Jurkat, Clone E6-1 (cell line): ENCODE measurements at places on chromosomes 12 and 14.

DNA sequence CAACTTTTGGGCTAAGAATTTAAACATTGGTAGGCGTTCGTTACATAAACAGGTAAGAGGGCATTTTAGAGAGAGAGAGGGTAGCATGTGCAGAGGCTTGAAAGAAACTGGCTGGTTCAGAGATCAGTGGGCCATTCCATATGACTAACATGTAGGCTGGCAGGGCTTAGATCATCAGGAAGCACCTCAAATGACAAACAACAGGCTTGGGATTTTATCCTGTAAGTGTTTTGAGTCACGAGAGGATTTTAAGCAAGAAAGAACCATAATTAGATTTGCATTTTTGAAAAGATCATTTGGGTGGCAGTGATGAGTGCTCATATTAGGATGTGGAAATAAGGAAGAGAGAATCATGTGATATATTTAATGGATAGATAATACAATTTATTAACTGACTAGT is 8.7 kb upstream of the PLEKHA5 start:
- DNase-seq, result no peak

DNA sequence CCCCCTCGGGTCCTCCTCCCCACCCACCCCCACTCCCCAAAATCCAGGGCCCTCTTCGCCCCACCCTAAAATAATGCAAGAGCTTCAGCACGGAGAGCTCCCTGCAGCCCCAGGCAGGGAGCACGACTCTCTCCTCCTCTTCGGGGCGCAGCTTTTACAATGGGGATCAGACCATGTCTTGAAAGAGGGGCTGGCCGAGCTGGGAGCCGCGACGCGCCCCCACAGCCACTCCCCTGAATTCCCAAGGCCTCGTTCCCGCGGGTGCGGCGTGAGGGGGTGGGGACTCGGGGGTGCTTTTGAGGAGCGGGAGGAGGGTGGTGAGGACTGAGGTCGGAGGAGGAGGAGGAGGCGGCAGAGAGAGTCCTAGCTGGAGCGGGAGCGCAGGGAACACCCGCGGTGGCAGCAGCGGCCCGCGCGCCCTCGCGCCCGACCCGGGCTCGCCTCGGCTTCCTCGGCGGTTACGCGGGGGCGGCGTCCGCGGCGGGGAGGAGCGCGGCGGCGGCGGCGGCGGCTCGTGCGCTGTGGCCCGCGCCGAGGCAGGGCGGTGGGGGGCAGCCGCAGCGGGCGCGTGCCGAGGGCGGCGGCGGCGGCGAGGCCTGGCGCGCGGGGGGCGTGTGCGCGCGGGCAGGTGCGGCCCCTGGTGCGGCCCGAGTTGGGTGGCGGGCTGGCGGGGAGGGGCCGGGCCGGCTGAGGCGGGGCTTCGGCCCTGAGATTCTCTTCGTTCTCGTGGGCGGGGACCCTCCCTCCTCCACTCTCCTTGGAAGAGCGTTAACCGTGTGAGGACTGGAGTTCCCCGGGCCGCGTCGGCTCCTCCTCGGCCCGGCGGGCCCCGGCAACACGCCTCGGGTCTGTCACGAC is at the start of gene ANKS1B:
Gene ANKS1B, minus strand, starts transcription at position 666 of the 858 bp plus-strand sequence. CDS start 699 bp downstream, outside the sequence.
- no peak for DNase-seq

- DNase-seq, result no peak
Observed at GRCh38 chr14:97306133-97306759, 509.1 kb downstream of the VRK1 start.

- DNase-seq, result no peak
Observed at GRCh38 chr12:123441523-123442164, 5.2 kb upstream of the RILPL2 start.

DNA sequence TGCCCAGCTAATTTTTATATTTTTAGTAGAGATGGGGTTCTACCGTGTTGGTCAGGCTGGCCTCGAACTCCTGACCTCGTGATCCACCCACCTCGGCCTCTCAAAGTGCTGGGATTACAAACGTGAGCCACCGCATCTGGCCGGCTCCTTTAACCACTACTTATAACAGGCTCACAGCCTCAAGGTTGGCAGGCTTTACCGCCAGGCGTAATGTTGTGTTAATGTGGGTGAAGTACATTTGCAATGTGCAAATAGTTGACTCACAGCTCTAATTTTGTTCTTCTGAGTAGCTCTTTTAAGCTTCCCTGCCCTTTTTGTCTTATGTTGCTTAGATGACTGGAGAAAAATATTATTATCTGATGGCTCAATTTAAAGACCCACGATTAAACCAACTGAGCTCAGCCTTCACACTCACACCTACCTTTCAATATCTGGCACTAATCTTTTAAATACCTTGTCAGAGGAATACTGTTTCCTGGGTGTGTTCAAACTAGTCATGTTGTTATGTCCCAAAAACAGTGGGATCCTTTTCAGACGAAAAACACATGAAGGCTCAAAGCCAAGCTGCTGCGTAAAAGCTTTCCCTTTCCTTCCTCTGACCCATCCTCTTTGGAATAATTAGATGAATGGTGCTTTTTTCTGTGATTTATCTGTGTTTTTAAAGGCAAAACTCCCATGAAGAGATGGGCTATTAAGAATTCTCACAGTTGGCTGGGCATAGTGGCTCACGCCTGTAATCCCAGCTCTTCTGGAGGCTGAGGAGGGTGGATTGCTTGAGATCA is 57.2 kb upstream of the USP44 start:
- DNase-seq, result no peak

- DNase-seq, result peak; percentile 51
Observed at GRCh38 chr14:28608851-28609828, 157.4 kb upstream of the FOXG1 start.
